HL-60 (cell line): ENCODE measurements at places on chromosomes 2 and 18.

DNA sequence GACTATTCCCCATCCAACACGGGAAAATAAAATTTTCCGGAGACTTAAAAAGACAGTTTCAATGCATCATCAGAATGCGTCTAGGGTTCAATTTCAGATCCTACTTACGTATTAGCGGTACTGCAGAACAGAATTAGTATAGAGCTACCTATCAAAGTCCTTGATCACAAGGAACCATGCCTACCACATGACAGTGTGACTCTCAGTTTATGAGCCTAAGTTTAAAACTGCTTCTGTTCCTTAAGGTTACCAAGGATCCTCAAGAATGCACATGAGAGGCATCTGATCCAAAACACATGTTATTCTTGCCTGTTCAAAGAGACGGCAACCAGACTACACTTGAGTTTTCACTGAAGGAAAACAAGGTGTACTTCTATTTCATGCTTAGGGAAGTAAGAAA, 369.7 kb downstream of the EPHA4 start:
- DNase-seq = no peak

DNA sequence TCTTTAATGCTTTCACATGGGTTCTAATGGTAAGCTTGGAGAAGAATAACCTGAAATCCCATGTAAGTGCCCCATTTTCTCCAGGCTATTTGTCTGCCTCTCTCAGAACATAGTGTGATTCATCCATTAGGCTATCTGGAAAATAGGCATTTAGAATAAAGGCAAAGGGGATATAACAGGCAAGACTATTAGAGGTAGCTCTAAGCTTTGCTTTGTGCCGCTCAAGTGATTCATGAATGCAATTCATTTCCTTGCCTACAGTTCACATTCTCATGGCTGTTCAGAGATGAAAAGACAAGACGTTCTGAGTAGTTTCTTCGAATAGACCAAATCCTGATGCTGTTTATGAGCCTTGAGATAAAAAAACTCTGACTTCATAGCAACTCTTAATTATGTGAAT, 101.7 kb downstream of the ANKRD44 start:
- DNase-seq = no peak

- DNase-seq = no peak
These were observed 245.3 kb downstream of the STK39 start for GRCh38 chr2:168002021-168002553.

DNA sequence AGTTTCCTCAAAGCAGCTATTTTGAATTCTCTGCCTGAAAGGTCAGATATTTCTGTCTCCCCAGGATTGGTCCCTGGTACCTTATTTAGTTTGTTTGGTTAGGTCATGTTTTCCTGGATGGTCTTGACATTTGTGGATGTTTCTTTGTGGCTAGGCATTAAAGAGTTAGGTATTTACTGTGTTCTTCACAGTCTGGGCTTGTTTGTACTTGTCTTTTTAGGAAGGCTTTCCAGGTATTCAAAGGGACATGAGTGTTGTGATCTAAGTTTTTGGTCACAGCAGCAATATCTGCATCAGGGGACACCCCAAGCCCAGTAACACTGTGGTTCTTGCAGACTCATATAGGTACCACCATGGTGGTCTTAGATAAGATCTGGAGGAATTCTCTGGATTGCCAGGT, 11.8 kb downstream of the MYO3B start:
- no peak for DNase-seq

DNA sequence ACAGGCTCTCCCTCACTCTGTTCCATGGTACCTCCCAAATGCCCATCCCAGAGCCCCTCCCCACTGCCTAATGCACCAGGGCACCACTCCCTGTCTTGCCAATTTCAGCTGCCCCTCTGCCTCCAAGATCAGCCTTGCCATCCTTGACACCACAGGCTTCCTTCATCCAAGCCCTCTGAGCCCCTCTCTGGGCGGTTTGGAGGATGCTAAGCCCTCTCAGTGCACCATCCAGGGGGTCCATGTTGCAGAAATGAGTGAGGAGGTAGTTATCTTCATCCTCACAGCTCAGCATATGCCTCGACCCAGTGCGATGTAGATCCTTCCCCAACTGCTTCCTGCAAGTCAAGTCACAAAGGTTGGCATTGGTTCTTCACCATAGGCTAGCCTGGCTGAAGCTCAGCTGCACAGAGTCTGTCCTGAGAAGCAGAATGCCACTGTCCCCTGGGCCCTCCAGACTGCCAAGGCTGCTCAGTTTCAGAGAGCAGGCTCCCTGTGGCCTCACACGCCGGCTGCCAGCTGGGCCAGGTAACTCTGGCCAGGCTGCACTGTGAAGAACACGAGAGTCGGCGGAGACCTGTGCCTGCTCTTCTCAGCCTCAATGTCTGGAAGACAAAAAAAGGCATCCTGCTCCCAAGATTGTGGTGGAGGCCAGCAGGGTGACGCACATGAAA, 9.9 kb upstream of the MAP3K2 start:
- no peak for DNase-seq

DNA sequence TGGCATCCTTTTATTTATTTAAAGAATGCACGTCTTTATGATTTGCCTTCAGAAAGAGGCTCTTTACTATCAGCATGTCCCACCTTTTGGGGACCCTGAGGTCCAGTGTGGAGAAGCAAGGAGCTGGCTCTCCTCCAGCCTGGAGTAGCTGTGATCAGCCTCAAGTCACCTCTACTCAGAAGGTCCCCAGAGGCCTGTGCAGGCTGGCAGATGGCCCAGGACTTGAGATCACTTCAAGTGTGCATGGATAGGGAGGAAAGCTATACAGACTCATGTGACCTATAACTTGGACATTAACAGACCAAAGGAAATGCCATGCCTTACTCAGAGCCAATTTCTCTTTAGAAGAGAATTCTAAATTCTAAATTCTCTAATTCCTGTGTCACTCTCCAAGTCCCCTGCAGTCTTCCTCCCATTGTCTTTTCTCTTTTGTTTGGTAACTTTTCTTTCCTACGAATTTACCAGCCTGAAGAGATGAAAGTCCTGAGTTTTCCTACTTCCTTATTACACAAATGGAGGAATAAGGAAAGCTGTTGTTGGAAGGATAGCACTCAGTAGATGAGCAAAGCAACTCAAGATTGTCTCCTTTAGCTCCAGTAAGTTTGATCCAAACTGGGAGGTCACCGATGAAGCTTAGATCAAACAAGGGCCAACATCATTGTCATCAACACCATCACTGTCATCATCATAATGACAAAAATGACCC, 163.9 kb downstream of the GFPT1 start:
- no peak for DNase-seq

DNA sequence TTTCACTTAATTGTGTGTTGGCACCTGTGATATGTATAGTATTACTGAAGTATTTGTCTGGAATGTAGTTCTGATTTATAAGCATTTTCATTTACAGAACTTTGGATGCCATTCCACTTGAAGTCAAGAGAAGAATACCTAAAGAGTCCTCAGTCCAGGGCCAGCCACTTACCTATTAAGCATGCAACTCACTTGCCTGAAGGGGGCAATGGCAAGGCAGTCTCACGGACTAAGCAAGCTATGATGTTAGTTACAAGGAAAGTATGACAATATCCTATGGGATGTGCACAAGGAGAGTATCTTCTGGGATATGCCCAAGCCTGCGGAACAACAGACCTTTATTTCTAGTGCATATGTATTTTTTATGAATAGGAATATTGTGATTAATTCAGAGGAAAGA, 369.4 kb upstream of the GCFC2 start:
- DNase-seq = no peak

DNA sequence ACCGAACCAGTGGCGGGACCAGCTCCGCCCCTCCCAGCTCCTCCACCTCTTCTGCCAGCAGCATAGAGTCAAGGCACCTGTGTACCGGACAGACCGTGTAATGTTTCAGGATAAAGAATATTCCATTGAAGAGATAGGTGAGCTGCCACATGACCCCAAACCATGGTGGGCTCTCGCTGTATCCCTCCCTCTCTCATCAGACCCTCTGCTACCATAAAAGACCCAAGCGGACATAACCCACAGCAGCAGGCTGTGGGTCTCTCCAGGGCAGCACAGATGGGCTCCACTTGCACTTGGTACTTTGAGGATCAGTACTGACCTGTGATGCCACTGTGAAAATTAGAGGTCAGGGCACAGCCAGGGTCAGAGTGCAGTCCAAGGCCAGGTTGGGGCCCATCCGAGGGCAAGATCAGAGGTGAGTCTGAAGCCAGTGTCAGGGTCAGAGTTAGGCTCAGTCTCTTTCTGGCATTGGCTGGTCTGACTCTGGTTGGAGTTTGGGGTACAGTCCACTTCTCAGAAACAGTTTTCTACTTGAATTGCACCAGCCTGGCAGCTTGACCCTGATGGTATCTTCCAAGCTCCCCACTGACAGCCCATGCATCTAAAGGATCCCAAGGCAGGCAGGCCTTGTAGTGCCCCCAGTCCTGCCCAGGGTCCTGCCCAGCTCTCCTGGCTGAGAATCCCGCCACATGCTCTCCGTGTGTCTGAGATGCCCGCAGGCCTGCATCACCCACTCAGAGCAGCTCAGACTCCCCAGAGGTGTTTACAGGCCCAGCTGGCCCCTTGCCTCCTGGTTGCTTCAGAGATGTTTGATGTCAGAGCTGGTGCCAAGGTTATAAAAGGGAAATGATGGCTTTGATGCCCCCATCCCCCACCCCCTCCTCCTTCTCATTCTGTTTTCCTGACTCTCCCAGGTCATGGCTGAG, 212.1 kb downstream of the DYSF start:
- DNase-seq = no peak

- no peak for DNase-seq
These were observed 275.5 kb downstream of the KCNJ3 start for GRCh38 chr2:154974041-154974440.

DNA sequence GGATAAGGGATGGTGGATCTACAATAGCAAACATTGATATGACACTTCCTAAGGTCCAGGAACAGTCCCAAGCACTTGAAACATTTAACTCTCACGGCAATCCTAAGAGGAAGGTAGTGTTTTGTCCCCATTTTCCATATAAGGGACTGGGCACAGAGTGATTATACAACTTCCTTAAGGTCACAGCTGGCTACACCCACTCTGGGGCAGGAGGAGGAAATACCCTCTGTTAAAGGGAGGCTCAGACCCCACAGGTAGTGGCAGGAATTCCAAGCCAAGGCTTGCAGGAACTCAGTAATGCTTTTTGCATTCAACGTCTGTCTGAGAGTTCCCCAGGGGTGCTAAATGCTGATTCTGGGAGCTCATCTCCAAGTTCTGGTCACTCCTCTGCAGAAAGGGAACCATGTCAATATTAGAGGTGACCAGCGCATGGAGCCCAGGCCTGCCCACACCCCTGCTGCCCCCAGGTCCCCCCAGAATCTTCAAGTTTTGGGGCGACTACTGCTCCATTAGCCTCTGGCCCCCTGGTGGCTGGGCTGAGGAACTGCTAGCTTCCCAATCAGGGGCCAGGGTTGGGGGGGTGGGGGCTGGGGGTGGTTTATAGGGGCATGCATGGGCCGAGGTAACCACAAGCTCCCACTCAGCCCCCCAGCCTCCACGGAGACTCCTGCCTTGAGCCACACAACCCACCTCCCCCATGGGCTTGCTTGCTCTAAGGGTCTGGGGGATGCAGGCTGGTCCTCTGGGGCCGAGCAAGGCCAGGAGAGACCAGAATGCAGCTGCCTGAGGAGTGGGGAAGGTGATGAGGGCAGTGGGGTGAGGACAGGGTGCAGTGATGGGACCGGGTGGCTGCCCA, 11.1 kb downstream of the OBSL1 start:
- no peak for DNase-seq

DNA sequence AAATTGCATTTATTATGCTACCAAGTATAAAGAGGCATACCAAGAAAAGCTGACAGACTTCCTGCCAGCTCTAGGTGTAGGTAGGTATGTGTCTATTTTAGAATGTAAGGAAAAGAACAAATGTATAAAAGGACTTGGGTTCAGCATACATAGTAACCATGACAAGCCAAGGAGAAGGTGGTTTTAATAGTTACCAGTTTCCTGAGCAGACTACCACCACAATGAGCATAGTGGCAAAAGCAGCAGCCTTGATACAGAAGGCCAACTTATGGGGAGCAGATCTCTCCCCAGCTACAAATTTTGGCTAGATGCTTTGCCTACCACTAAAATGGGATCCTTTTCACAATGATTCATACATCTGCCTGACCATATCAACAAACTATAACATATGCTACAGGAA, 34.5 kb downstream of the METTL8 start:
- DNase-seq = no peak

DNA sequence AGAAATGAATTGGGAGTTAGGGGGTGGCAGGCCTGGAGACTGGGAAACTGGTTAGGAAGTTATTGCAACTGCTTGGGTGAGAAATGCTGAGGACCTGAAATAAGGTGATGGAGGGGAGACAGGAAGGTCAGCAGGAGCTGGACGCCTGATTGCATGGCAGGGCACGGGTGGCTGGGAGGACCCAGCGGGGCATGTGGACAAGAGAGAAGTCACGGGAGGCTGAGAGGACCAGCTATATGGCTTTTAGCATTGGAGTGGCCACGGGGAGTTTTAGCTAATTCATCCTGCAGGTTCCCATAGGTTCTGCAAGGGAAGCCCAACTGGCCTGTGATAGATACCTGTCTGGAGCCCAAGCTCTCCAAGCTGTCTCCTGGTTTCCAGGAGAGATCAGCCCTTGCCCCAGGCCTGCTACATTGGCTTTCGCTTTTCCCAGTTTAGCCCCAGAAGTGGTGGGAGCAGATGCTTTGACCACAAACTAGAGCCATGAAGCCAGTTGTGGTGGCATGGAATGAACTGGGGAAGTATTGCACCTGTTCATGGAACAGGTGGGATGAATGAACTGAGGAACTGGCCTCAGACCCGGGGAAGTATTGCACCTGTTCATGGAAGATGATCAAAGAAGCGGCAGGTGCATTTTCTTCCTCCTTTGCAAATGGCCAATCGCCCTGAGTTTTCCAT, 93.6 kb upstream of the TAF1B start:
- DNase-seq = no peak

DNA sequence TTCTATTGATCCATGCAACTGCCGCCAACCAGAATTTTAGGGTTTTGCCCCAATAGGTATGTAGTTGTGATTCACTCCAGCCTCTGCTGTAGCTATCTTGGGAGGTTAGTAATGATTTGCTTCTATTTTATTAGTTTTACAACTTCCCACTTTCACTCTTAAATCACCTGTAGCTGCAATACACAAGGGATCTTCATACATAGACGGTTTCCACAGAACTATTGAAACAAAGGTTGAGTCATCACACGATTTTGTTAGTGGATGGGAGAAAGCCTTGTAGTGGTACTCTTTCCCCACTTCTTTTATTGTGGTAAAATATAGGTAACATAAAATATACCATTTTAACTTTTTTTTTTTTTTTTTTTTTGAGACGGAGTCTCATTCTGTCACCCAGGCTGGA, 104.2 kb upstream of the SPRED2 start:
- DNase-seq = no peak

DNA sequence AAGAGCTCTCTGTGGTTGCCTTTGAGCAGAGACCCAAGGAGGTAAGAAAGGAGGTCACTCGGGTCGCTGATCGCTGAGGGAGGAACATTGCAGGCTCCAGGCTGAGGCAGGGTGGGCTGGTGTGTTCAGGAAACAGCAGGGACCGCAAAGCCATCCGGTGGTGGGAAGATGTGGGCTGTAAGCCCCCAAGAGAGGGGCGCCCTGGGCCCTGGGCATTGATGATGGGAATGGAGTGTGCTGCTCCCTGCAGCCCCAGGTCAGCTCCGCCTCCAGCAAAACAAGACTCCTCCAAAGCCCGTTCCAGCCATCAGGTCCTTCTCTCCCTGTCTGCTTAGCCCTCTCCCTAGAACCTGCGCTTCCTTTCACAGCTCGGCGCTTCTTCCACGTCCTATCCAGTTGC, 229.7 kb downstream of the KLHL29 start:
- no peak for DNase-seq

GRCh38 chr2:20398956-20399567, 47.8 kb upstream of the RHOB start:
- no peak for DNase-seq
